ENCODE measurements at places on chromosomes 5 and 9.
A peak's percentile ranks its signal among the peaks of the same experiment; 100 is the strongest.

DNA sequence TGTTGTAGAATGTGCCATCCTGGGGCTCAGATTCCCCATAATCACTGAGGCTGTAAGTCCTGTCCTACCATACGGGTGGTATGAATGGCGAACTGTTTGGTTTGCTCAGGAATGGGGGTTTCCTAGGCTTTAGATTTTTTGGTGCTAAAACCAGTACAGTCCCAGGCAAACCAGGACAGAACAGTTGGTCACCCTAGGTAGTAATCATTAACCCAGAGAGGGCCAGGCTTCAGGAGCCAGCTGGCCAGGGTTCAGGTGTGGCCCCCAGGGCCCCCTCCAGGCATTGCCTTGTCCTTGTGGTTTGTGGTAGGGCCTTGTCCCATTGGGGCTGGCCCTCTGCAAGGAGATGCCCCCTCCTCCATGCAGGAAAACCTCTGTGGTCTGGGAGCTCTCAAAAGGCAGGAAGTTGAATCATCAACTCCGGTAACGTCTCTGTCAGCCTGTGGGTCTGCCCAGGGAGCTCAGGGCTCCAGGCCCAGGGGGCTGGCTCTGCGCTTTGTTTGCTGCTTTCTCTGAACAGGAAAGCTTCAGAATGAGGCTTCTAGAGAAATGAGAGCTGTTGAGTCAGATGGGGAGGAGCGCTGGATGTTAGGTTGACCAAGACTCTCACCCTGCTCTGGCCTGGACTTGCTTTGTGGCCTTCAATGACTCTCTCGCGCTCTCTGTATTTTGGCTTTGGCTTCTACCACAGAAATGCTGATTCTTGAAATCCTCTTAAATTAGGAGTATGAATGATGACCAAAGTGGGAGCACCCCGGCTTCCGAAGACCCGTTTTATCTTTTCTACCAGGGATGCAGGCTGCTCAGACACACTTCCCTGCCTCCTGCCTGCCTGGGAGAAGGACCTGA, 22.2 kb upstream of the JADE2 start:
- peak; percentile 77 for DNase-seq

GRCh38 chr5:41790038-41790776, 80.0 kb downstream of the OXCT1 start:
- DNase-seq: no peak

GRCh38 chr5:68299575-68299974, 84.0 kb downstream of the PIK3R1 start:
- DNase-seq: no peak

GRCh38 chr9:98380065-98380681, 124.7 kb upstream of the TBC1D2 start:
- DNase-seq: no peak

- no peak for DNase-seq
These were observed 4.9 kb upstream of the IL4 start for GRCh38 chr5:132668706-132669454.

DNA sequence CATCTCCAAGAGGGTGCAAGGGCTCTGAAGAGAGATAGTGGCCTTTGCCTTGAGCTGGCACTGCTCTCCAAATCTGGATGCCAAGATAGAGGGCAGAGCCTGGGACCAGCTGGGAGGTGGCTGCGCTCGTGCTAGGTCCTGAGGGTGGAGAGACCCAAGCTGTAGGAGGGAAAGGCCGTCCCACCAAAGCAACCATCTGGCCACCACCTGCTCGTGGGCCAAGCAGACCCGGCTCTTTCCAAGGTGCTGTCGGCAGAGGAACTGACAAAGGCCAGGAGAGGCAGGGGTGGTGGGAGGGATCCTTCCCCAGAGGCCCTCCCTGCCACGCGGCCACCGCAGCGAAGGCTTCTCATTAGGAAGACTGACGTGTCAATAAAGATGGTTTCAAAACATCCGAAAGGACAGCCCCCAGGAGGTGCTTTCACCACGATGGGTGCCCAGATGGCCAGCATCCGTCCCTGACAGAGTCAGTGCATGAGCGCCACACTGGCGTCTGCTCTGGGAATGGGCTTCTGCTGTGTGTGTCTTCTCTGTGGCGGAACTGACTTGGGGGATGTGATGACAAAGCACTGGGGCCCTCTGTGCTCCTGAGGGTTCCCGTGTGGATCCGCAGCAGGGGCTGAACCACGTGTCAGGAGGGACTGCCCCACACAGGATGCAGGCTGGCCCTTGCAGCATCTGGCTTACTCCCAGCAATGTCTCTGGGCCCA, 213.5 kb downstream of the FANCC start:
- DNase-seq: no peak

DNA sequence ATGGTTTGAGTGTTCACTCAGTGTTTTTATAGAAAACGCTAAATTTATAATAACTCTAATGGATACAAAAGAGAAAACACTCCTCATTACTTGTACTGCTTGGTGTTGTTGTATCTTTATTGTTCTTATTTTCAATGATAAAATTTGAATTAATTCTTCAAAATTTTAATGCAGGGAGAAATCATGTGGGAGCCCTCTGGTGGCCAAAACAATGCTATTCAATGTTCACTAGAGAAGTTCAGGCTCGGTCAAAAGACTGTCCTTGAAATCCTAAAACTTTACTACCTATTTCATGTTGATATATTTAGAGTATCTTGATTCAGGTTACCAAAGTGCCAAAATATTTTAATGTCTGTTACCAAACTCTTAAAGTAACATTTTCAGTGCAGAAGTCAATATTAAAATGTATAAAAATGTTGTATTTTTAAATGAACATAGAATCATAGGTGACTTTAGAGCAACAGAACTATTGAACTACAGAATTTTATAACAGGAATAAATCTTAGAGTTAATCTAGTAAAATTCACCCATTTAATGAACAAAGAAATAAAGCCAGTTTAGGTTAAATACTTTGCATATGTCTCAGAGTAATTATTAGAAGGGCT, 1259.8 kb downstream of the PTPRD start:
- DNase-seq: no peak

- no peak for DNase-seq
These were observed 84.8 kb downstream of the KDM4C start for GRCh38 chr9:6842584-6842947.

All from HCT116 (cell line).